ENCODE measurements at places on chromosomes 11 and 22.
A peak's percentile ranks its signal among the peaks of the same experiment; 100 is the strongest.

- no peak for DNase-seq
These were observed 16.6 kb upstream of the AMPD3 start for GRCh38 chr11:10438458-10438857.

- no peak for DNase-seq
These were observed 591.5 kb downstream of the METTL15 start for GRCh38 chr11:28699701-28700100.

GRCh38 chr11:124608147-124608546 lies 3.1 kb upstream of the PANX3 start:
- no peak for DNase-seq

DNA sequence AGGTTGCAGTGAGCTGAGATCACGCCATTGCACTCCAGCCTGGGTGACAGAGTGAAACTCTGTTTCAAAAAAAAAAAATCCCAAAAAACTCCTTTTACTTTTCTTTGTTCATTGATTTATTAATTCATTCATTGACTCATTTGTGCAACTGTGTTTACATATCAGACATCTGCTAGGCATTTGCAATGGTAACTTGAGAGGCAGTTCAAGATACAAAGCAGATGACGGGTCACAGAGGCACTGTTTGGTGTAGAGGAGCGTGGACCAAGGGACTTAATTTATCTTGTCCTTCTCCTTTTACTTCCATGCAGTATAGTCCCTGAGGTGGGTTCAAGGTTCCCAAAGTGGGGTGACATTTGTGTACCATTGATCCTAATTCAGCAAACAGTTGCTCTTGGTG lies 71.4 kb downstream of the KIAA1671 start:
- DNase-seq: no peak

GRCh38 chr22:50476868-50477267 lies 2.0 kb upstream of the SBF1 start:
- no peak for DNase-seq

- DNase-seq: peak; percentile 5
These were observed 79.9 kb upstream of the GRIK4 start for GRCh38 chr11:120431633-120432032.

- DNase-seq: no peak
These were observed 107.1 kb downstream of the BCR start for GRCh38 chr22:23287136-23288095.

DNA sequence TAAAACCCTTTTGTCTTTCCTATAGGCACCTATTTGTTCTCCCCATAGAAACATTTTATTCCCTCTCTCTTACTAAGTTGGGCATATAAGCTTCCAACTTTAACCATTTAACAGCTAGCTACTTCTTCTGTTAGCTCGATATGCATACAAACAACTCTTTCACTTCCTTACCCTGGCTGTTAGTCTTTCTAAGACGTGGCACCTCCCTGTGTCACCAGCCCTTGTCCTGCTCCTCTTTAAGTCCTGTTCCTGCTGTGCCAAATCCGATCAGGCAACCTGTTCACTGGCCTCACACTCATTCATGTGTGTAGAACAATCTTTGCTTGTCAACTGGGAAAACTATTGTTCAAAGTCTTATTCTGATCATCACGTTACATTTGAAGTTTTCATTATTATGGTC lies 1376.1 kb upstream of the TENM4 start:
- DNase-seq: no peak

DNA sequence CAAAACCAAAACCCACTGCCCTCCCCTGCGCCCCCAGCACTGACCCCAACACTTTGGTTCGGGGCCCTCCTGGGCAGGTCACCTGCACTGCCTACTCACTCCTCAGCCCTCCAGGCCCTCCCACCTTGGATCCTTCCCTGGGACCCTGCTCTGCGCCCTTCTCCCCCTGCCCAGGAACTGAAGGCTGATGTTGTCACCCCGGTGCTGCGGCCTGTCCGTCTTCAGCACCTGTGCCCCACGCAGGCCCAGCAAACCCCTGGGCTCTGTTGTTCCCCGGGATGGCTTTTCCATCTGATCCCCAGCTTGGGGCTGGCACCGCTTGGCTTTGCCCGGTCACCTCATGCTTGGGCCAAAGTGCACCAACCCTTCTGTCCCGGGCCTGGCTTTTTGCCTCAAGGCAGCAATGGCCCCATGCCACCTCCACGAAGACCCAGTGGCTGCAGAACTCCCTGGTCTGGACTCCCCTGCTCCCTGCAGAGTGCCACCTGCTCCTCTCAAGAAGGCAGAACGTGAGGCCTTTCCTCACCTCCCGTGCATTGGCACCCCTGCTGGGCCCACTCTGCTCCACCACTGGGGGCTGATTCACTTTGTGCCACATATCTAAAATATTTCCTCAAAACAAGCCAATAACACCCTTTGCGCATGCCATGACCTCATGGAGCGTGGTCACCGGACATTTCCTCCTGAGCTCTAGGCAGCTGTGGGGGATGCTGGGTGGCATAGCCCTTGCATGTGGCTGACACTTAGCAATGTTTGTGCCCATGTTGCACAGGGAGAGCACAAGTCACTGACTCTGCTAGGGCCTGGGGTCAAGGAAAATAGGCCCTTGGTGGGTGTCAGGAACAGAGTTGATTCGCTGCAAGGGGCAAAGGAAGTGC lies 8.8 kb downstream of the PPM1F start:
- no peak for DNase-seq

- DNase-seq: no peak
These were observed 4.8 kb downstream of the NRXN2 start for GRCh38 chr11:64718084-64718779.

- no peak for DNase-seq
These were observed 8.3 kb upstream of the PIM3 start for GRCh38 chr22:49951986-49952896.

- DNase-seq: no peak
These were observed 182.3 kb downstream of the BLID start for GRCh38 chr11:121933694-121934093.

- DNase-seq: no peak
These were observed 15.7 kb downstream of the IFITM10 start for GRCh38 chr11:1734641-1735081.

GRCh38 chr11:57274904-57275498 lies 38.0 kb upstream of the APLNR start:
- DNase-seq: no peak

DNA sequence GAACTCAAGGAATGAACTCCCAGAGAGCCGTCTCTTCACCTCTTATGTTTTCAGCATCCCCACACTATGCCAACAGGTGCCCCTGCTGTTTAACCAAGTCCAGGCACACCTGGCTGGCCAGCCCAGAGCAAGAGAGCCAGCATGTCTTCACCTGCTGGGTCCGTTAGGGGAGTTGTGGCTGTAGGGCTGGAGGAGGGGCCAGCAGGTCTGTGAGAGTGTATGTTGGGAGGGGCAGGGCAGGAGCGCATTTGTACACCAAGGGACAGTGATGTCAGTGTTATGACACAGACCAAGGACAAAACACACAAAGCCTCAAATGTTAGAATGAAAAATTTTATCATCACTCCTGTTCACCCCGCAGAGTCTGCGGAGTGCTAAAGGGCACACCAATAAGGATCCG lies 5.8 kb downstream of the PATZ1 start:
- no peak for DNase-seq

DNA sequence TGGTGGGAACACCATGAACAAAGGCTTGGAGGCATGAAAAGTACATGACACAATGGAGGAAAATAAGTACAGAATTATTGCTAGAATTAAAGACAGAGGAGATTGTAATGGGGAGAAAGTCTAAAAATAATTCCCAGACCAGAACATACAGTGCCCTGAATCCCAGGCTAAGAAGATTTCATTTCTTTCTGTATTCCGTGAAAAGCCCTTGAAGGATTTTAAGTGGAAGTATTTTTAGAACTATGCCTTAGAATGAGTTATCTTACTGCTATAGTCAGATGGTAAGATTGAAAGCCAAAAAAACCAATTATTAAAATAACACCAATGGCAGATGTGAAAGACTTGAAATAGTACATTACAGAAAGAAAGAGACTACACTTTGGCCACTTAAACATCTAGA lies 36.1 kb upstream of the SLC5A12 start:
- no peak for DNase-seq

DNA sequence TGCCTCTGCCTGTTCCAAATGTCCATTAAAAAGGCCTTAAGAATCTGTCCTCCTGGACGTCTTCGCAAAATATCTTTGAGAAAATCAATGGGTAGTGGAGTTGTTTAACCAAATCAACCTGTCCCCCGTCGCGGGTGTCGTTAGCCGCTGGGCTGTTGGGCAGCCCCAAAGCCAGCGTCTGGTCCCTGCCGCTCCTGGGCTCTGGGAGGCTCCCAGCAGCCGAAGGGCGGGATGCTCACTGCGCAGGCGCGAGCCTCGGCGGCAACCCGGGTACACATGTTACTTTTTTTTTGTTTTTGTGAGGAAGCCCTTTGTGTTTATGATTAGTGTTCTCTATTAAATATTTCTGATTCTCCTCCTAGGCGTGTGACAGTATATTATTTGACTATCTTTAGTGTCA lies 12.6 kb downstream of the MMP10 start:
- no peak for DNase-seq

DNA sequence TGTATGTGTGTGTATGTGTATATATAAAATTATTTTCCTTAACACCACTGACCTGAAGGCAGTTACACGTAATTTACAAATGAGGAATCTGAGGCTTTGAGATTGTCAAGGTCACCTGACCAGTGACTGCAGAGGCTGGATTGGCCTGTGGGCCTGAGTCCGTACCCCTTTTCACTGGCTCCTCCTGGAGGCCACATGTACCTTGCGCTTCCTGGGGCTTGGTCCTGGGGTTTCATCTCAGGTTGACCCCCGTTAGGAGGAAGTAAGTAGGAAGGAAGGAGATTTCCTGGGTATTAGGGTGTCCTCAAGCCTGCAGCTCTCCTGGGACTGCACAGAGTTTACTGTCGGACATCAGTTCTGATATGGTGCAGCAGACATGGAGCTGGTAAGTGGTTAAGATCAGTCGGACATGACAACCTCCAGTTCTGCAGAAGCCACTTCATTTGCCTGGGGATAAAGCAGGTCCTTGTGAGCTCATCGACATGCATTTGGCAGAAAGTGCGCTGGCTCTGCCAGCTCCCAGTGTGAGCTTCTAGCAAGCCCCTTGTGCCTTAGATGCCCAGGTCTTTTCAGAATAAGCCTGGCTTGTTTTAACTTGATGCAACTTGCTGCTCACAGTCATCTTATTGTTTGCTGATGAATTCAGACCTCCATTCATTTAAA lies 36.6 kb downstream of the ST3GAL4 start:
- DNase-seq: peak; percentile 38

GRCh38 chr11:7353100-7353499 lies 101.4 kb downstream of the SYT9 start:
- peak; percentile 68 for DNase-seq

GRCh38 chr11:2296913-2297622 lies 4.7 kb downstream of the C11orf21 start:
- DNase-seq: no peak

GRCh38 chr11:41456269-41456668 lies 3.2 kb downstream of the LRRC4C start:
- no peak for DNase-seq

DNA sequence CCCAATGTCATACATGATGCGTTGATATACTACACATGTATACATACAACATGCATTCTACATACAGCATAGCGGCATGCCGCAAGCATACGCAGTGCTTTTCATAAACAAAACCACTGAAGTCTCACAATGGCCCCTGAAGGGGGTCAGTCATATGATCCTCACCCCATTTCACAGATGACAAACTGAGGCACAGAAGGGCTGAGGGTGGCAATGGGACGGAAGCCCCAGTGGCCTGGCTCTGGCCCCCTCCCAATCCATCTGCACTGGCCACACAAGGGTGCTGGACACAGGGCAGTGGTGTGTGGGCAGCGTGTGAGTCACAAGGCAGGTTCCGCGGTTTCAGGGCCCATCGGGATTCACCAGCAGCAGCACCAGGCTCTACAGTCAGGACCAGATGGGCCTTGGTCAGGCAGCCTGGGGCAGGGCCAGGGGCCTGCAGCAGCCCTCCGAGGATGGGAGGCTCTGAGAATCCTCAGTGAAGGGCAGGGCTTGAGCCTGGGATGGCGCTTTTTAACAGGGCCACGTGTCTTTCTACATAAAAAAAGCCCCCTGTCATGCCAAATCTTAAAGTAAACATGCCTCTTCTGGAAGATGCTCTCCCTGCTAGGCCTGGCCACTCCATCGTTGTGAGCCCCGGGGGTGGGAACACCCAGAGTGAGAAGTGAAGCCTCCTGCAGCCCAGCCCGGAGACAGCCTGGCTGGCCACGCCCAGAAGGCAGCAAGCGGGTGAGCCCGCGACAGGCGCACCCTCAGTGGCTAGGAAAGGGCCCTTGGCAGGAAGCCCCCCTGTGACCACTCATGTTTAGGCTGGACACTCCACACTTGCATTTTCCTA lies 206.5 kb downstream of the CTTN start:
- no peak for DNase-seq

DNA sequence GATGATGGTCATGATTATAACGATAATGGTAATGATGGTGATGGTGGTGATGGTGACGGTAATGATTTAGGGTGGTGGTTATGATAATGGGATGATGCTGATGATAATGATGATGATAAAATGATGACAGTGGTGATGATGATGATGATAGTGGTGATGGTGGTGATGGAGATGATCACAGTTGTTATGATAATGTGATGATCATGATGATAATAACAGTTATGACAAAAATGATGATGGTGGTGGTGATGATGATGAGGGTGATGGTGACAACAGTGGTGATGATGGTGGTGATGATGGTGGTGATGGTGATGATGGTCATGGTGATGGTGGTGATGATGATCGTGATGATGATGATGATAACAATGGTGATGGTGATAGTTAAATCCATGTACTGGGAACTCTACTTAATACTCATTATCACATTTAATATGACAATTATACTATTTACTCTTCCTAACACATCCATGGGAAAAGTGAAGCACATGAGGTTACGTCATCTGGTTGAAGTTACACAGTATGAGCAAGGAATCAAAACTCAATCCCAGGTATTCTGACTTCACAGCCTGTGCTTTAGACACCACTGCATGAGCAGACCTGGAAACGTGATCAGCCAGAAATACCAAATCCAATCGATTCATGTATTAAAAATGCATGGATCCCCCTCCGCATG lies 322.2 kb downstream of the BRD1 start:
- DNase-seq: no peak

GRCh38 chr22:22196018-22196533 lies 48.5 kb upstream of the VPREB1 start:
- peak; percentile 90 for DNase-seq

GRCh38 chr11:10751581-10751940 lies 515 bp downstream of the CTR9 start:
- DNase-seq: no peak

- no peak for DNase-seq
These were observed 35.7 kb upstream of the MUC5AC start for GRCh38 chr11:1121813-1122663.

- no peak for DNase-seq
These were observed 42.0 kb upstream of the HORMAD2 start for GRCh38 chr22:30038219-30038618.

- peak; percentile 9 for DNase-seq
These were observed 33.0 kb downstream of the LRRC10B start for GRCh38 chr11:61541598-61541997.

GRCh38 chr11:41284354-41284753 lies 175.1 kb downstream of the LRRC4C start:
- DNase-seq: no peak

GRCh38 chr11:61342207-61342803 lies 9.3 kb downstream of the TKFC start:
- no peak for DNase-seq

Measured in OCI-LY7 (cell line).